ENCODE measurements at places on chromosomes 11 and 22. TPM values are rescaled to one million over a fixed set of nuclear protein-coding genes. Genes with fewer than 3 reads are reported as not detected.

- DNase-seq, result no peak
Measured at GRCh38 chr11:96043291-96043690, 119.4 kb upstream of the MTMR2 start.

GRCh38 chr11:73475549-73476095 lies 99.4 kb downstream of the RELT start:
- no peak for DNase-seq

DNA sequence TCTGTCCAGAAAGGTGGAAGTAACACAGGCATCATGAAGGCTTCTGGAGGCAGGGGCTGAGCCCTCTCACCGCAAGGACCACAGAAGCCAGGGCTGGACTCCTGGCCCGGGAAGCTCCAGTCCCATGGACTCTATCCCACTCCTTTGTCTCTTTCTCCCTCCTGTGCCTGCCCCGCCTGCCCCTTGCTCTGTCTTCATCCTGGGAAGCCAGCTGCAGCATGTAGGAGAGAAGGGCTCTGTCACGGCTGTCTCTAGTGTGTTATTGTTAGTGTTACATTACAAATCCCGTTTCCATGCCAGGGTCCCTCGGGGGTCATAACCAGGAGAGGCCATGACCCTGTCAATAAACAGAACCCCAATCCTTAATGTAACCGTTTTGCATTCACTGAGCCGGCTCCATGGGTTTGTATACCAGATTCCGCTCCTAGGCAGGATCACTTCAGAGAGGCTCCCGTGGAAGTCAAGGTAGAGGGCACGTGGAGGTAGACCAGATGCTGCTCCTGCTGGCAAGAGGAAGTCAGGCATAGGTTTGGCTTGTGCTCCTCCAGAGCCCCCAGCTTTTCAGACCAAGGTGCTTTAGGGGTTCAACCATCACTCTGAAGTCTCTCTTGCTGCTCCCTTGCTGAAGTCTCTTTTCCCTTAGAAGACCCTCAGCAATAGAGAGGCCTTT lies 293.2 kb downstream of the ETS1 start:
- no peak for DNase-seq

Gene MS4A7
- polyA plus RNA-seq, result 5.7 TPM

Gene FAM111B
- 12.7 TPM for polyA plus RNA-seq

Gene GRAMD1B
- 11.7 TPM for polyA plus RNA-seq

Gene PLEKHA7
- 42.9 TPM for polyA plus RNA-seq

DNA sequence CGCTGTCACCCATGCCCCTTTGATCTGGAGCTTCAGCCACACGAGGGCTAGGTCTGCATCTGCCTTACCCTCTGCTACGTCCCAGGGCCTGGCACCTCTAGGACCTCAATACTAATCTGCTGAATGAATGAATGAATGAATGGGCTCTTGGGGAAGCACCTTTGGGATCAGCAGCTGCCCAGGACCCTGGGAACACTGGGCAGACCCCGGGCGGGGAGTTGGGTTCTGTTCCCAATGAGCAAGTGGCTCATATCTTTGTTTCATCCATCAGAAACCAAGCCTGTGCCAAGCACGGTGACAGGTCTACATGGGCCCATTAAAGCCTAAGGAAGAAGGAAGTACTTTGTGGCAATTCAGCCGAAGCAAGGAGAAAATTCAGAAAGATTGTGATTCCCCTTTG lies 41.5 kb upstream of the SHISAL1 start:
- DNase-seq, result no peak

Gene CD59
- polyA plus RNA-seq, result 254 TPM

- DNase-seq, result no peak
Measured at GRCh38 chr11:44883277-44883676, 67.4 kb downstream of the TP53I11 start.

Gene TOMT
- polyA plus RNA-seq, result not detected

Gene CRYBB2
- 0.70 TPM for polyA plus RNA-seq

Gene TREH
- 2.3 TPM for polyA plus RNA-seq

GRCh38 chr11:107752949-107753822 lies 41.3 kb upstream of the SLN start:
- no peak for DNase-seq
